SJSA1 (cell line): ENCODE measurements at places on chromosomes 7 and 10. TPM values are rescaled to one million over a fixed set of nuclear protein-coding genes. Genes with fewer than 3 reads are reported as not detected.

GRCh38 chr10:58590152-58590840 lies 77.6 kb downstream of the BICC1 start:
- no peaks in the 10 kb centered on the region for H3K27me3 ChIP-seq
- H3K27ac ChIP-seq: no peak overlapping the region
- no peak overlapping the region for H3K4me3 ChIP-seq
- H3K36me3 ChIP-seq: peaks cover 5% of the 10 kb centered on the region; the same call in 1 of the 2 replicates
- H3K4me1 ChIP-seq: peaks cover 20% of the 10 kb centered on the region

GRCh38 chr7:134750083-134751062 lies 29.1 kb upstream of the CALD1 start:
- no peaks in the 10 kb centered on the region for H3K27me3 ChIP-seq
- H3K4me1 ChIP-seq: peaks cover 45% of the 10 kb centered on the region
- peaks cover 42% of the 10 kb centered on the region for H3K36me3 ChIP-seq
- DNase-seq: peak; percentile 58
- H3K4me3 ChIP-seq: no peak overlapping the region

- H3K27ac ChIP-seq: no peak overlapping the region
- no peak overlapping the region for H3K4me3 ChIP-seq
- H3K4me1 ChIP-seq: peaks cover 28% of the 10 kb centered on the region
- no peaks in the 10 kb centered on the region for H3K36me3 ChIP-seq
- no peaks in the 10 kb centered on the region for H3K27me3 ChIP-seq
Measured at GRCh38 chr7:120985130-120985758, 3.3 kb upstream of the CPED1 start.

DNA sequence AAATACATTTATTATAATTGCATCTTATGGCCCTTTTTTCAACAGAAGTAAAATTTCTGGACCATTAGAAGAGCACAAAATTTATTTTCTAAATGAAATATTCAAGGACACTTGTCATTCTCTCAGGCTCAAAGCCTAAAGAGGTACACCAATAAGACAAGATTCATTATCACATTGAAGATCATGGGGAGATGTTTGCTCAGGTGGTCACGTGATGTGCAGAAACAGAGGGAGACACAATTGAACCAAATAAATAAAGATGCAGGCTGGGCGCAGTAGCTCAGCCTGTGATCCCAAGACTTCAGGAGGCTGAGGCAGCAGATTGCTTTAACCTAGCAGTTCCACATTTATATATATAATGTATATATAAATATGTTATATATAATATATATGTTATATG lies 53.2 kb upstream of the TMEM254 start:
- H3K4me3 ChIP-seq: no peak overlapping the region
- H3K36me3 ChIP-seq: no peaks in the 10 kb centered on the region
- H3K27me3 ChIP-seq: no peaks in the 10 kb centered on the region
- H3K4me1 ChIP-seq: no peaks in the 10 kb centered on the region

Gene YAE1
- 38.3 and 44.6 TPM in 2 replicates for total RNA-seq

Gene RBP4
- 15.4 and 19.3 TPM in 2 replicates for total RNA-seq

- no peak for DNase-seq
- H3K4me1 ChIP-seq: peaks cover 11% of the 10 kb centered on the region; the same call in 1 of the 2 replicates
- no peaks in the 10 kb centered on the region for H3K36me3 ChIP-seq
- no peak overlapping the region for H3K27ac ChIP-seq
Measured at GRCh38 chr10:2119316-2119715, 382.0 kb upstream of the ADARB2 start.

DNA sequence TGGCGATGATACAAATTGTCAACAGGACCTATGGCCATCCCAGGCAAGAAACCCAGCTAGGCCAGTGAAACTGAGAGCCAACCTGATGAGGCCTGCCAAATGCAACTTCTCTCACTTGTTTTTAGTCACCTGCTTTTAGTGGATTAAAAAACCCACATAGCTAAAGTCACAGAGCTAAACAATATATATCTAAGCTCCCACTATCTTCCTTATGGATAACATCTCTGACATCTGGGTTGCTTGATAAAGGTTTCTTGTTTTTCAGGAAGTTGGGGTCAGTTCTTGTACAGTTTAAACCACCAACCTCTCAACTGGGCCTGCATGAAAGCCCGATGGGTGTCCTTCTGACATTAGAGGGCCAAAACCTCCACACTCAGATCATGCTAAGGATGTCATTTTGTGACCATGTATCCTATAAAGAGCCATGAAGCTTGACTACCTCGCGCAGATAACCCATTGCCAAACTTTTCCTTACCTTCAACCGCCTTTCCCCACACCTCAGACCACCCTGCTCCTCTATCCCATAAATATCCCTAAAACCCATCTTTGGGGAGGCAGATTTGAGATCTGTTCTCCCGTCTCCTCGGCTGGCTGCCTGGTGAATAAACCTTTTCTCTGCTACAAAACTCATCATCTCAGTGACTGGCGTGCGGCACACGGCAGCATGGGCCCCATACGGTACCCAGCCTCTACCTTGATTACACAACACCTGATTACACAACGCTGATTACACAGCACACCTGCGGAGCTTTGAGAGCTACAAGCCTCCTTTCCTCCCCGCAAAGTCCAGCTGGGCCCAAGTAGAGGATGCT lies 797 bp upstream of the STMP1 start:
- no peak overlapping the region for H3K27ac ChIP-seq
- peaks cover 41% of the 10 kb centered on the region for H3K4me1 ChIP-seq
- H3K36me3 ChIP-seq: peaks cover 8% of the 10 kb centered on the region; the same call in 1 of the 2 replicates

Gene BTBD16
- not detected in 2 replicates for total RNA-seq

- DNase-seq: no peak
- peaks cover 23% of the 10 kb centered on the region for H3K4me1 ChIP-seq
- no peak overlapping the region for H3K27ac ChIP-seq
- H3K4me3 ChIP-seq: no peak overlapping the region
- no peaks in the 10 kb centered on the region for H3K27me3 ChIP-seq
Measured at GRCh38 chr10:79246209-79246581, 101.1 kb upstream of the PPIF start.

GRCh38 chr7:2483494-2483893 lies 7.3 kb upstream of the GRIFIN start:
- no peak overlapping the region for H3K27ac ChIP-seq
- DNase-seq: no peak
- no peaks in the 10 kb centered on the region for H3K36me3 ChIP-seq
- H3K27me3 ChIP-seq: peaks cover 2% of the 10 kb centered on the region; the same call in 1 of the 2 replicates
- no peak overlapping the region for H3K4me3 ChIP-seq

- no peak overlapping the region for H3K4me3 ChIP-seq
- H3K27me3 ChIP-seq: no peaks in the 10 kb centered on the region
- H3K36me3 ChIP-seq: peaks cover 9% of the 10 kb centered on the region
- no peak for DNase-seq
Measured at GRCh38 chr10:133316266-133316665, 7.6 kb downstream of the ZNF511 start.

GRCh38 chr10:76624470-76624869 lies 1013.1 kb downstream of the KCNMA1 start:
- no peak for DNase-seq
- H3K36me3 ChIP-seq: no peaks in the 10 kb centered on the region
- peaks cover 8% of the 10 kb centered on the region for H3K4me1 ChIP-seq

- no peaks in the 10 kb centered on the region for H3K36me3 ChIP-seq
- H3K27ac ChIP-seq: no peak overlapping the region
- no peak overlapping the region for H3K4me3 ChIP-seq
- no peak for DNase-seq
- no peaks in the 10 kb centered on the region for H3K4me1 ChIP-seq
Measured at GRCh38 chr7:80707318-80707717, 68.9 kb downstream of the CD36 start.

DNA sequence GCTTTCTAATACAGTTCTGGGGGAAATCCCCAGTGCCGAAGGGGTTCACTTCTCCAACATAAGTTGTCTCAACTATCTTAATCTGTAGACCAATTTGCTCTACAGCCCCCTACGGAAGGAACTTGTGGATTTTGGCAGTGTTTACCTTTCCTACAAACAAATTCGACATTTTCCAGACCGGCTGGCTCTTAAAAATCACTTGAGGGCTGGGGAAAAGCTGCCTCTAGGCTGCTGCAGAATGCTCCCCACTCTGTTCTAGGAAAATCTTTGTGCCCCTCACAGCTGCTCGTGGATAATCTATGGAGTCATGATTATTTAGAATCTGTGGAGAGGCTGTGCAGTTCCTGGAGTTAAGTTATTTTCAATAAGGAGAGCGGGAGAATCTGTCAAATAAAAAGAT lies 474.6 kb upstream of the FZD8 start:
- peak; percentile 10 for DNase-seq
- no peak overlapping the region for H3K27ac ChIP-seq
- no peak overlapping the region for H3K4me3 ChIP-seq
- H3K27me3 ChIP-seq: no peaks in the 10 kb centered on the region
- no peaks in the 10 kb centered on the region for H3K36me3 ChIP-seq
- peaks cover 22% of the 10 kb centered on the region for H3K4me1 ChIP-seq

DNA sequence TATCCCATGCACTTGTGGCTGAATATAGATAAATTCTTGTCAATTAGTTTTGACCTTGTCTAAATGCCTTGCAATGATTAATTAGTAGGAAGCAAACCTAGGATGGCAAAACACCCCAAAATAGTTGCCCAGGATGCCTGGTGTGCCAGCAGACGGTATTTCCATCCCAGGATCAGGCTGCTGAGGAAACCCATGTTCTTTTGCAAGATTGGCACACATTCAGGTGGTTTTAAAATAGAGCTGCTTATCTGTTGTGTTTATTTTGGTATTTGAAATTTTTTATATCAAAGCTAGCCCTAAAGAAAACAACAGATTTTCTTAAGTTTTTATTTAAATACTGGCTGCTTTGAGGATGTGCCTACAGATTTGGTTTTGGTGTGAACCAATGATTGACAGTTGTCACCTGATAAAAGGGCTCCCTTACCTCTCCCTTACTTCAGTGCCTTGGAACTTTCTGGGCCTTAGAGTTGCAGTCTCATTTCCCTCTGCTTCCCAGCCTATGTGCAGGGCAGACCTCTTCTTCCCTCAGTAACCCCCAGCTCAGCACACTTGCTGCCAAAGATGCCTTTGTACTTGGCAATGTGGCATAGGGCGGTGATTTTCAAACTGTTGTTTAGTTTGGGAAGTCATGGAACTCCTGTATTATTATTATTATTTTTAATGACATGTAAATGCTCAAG lies 54.0 kb downstream of the CCNY start:
- no peak overlapping the region for H3K4me3 ChIP-seq
- H3K27ac ChIP-seq: no peak overlapping the region
- H3K4me1 ChIP-seq: peaks cover 32% of the 10 kb centered on the region
- H3K36me3 ChIP-seq: no peaks in the 10 kb centered on the region
- H3K27me3 ChIP-seq: no peaks in the 10 kb centered on the region

DNA sequence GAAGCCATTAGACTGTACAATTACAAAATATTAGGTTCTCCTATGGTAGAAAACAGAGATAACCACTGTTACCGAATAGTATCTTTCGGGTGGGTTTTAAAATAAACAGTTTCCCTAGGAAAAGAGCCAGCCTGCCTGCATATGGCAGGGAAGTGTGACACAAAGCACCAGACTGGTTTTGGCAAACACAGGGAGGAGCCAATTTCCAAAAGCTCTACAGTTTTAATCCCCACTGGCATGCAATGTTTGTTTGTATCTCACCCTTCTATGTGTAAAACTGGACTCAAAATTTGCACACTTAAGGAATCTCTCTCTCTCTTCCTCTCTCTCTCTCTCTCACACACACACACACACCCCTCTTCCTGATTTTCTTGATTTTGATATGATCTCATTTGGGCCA lies 261.7 kb downstream of the ETV1 start:
- DNase-seq: no peak
- H3K36me3 ChIP-seq: no peaks in the 10 kb centered on the region
- H3K4me3 ChIP-seq: no peak overlapping the region
- H3K27me3 ChIP-seq: no peaks in the 10 kb centered on the region
- H3K4me1 ChIP-seq: no peaks in the 10 kb centered on the region

DNA sequence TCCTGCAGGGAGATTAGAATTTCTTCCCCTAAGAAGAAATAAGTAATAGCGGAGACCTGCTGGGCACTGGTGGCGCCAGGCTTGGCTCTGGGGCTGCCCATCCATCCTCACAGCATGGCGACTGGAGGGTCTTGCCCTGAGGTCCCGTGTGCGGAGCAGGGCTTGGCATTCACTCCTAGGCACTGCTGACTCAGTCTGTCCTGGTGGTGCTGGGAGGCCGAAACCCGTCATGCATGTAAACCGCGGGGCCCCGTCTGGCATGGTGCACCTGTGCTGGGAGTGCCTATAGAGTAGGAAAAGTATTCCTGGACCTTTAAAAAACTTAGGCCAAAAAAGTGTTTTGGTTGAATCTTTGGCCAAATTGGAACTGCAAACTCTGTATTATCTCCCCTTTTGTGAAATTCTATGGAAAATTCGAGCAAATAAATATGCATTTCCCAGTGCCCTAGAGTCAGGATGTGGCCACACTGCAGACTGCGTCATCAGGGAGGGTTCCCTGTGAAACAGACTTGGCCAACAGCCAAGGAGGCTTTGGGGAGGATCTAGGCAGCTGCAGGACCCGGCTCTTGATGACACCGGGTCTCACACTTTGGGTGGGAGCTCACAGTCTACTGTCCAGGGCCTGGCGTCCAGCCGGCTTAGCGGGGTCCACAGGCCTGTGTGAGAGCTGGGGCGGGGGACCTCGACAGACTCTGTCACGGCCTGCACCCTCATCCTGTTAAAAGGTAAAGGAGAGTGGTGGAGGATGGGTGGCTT lies 122.3 kb downstream of the VIPR2 start:
- no peaks in the 10 kb centered on the region for H3K4me1 ChIP-seq
- H3K36me3 ChIP-seq: no peaks in the 10 kb centered on the region
- H3K4me3 ChIP-seq: no peak overlapping the region
- no peak overlapping the region for H3K27ac ChIP-seq
- no peaks in the 10 kb centered on the region for H3K27me3 ChIP-seq
- DNase-seq: no peak

DNA sequence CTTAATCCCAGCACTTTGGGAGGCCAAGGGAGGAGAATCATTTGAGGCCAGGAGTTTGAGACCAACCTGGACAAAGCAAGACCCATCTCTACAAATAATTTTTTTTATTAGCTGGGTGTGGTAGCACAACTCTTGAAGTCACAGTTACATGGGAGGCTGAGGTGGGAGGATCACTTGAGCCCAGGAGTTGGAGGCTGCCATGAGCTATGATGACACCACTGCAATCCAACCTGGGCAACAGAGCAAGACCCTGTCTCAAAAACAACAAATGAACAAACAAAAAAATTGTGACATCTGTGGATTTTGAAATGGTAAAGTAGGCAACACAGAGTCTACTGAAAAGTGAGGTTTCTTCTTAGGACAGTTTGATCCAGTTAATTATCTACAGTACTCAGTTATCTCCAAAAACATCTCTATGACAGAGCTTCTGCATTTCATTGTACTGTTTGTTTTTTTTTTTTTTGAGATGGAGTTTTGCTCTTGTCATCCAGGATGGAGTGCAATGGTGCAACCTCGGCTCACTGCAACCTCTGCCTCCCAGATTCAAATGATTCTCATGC lies 3.3 kb upstream of the ANKRD61 start:
- no peaks in the 10 kb centered on the region for H3K27me3 ChIP-seq
- H3K4me1 ChIP-seq: no peaks in the 10 kb centered on the region
- no peak overlapping the region for H3K27ac ChIP-seq
- peaks cover 81% of the 10 kb centered on the region for H3K36me3 ChIP-seq
- no peak for DNase-seq
- no peak overlapping the region for H3K4me3 ChIP-seq

GRCh38 chr10:130401860-130402765 lies 265.9 kb downstream of the GLRX3 start:
- no peak for DNase-seq
- no peaks in the 10 kb centered on the region for H3K27me3 ChIP-seq
- no peak overlapping the region for H3K27ac ChIP-seq
- H3K4me3 ChIP-seq: no peak overlapping the region
- no peaks in the 10 kb centered on the region for H3K4me1 ChIP-seq
- H3K36me3 ChIP-seq: no peaks in the 10 kb centered on the region

- H3K4me1 ChIP-seq: peaks cover 15% of the 10 kb centered on the region
- no peaks in the 10 kb centered on the region for H3K27me3 ChIP-seq
- H3K36me3 ChIP-seq: peaks cover 30% of the 10 kb centered on the region
- no peak overlapping the region for H3K4me3 ChIP-seq
- no peak for DNase-seq
- no peak overlapping the region for H3K27ac ChIP-seq
Measured at GRCh38 chr7:100863406-100863950, 3.7 kb upstream of the TRIP6 start.

Gene SGPL1
- total RNA-seq: 58.3 and 77.2 TPM in 2 replicates
